ENCODE measurements at places on chromosomes 5 and 9.

DNA sequence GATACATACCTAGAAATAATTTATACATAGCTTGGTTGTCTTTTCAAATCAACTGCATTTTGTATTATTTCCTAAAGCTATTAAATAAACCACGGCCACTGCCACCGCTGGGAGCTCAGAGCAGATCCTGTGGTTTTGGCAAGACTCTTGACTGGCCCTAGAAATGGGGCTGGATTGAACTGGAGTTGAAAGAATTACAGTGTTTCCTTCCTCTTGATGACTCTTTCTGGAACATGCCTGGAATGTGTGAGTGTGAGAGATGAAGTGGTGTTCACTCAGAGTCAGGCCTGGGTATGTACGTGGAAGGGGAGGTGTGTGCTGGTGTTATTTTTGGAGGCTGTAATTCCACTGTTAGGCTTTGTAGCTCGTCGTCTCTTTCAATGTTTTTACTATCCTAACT lies 45.9 kb downstream of the TEK start:
- no peak for DNase-seq

- DNase-seq, result no peak
Measured at GRCh38 chr5:66602621-66603020, 6.4 kb downstream of the MAST4 start.

DNA sequence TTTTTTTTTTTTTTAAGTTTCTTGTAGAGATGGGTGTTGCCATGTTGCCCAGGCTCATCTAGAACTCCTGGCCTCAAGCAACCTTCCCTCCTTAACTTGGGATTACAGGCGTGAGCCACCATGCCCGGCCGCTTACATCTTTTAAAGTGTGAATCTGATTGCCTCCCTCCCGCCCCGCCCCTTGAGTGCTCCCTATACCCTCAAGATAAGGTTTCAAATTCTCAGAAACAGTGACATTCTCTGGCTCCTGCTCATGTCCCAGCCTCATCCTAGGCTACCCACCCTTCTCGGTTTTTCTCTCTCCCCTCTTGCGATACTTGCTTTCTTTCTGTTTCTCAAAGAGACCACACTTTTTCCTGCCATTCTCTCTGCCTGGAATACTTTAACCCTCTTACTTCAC lies 12.4 kb downstream of the MORN5 start:
- DNase-seq, result no peak

- DNase-seq, result no peak
Measured at GRCh38 chr5:67728326-67728890, 487.1 kb upstream of the PIK3R1 start.

GRCh38 chr9:97703437-97704344 lies 6.6 kb upstream of the XPA start:
- DNase-seq, result no peak

DNA sequence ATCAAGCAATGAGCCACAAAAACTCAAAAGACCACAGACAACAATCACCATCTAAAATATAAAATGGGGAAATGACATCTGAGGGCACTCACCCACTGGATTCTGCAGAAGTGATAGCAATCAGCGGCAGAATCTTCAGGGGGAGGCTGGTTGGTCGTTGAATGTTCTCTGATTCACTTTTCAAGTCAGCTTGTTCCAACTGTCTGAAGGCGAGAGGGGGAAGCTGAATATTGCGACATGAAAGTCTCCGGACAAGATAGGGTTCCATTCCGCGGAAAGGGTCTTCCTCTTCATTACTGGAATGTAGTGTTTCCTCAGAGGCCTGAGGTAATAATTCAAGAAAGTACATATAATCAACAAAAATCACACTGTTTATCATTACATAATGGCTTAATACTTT lies 94.9 kb upstream of the PDE4D start:
- no peak for DNase-seq

DNA sequence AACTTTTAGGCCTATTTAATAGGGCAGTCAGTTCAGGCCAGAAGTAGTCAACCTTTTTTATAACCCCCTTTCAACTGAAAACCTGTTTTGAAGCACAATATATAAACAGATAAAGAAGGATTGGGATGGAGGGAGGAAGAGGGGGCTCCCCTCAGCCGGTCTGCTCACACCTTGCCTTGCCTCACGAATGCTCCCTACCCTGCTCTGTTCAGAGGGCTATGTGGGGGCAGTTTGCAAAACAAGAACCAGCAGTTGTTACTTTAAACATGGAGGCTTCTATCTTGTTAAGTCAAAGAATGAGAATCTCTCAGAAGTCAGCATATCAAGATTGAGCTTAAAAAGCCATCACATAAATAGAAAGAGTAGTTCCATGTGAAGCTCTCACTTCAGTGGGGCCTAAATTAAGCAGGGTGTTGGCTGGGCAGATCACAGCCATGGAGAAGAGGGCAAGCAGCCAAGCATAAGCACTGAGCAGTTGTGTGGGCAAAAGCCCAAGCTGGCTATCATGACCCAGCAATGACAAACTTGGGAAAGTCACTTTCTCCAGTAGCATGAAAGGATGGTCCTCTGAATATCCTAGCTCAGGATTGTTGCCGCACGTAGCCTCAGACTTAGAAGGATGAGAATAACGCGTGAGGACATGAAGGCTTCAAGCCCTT lies 70.6 kb downstream of the ALDH1A1 start:
- DNase-seq, result peak; percentile 2

DNA sequence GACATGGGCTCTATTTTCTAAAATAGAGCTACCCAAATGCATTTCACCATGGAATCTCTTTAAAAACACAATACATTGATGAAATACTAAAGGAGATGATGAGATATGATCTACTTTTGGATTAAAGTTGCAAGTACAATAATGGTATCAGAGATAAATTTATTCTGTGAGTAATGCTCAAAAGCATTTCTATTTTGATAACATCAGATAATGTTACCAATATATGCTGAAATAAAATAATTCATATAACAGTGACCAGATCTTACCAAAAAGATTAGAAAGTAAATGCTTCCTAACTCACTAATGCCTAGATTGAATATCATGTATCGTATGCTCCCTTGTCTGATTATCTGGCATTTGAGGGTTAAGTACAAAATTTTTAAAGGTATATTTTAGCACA lies 761.8 kb upstream of the ZNF608 start:
- DNase-seq, result no peak

DNA sequence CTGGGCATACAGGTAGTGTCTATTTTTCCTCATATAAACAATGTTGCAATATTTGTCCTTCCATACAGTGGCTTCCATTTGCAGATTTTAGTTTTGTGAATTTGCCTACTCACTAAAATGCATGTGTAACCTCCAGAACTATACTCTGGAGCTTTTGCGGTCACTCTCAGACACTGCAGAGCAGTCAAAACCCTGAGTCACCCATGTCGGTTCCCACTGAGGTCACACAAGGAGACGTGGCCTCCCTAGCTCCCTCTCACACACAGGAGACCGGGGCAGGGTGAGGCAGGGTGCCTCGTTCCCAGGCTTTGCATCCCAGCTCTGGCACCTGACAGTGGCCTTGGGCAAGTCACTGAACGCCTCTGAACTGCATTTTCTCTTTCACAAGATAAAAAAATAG lies 55.5 kb upstream of the ZNF354A start:
- no peak for DNase-seq

- DNase-seq, result no peak
Measured at GRCh38 chr5:17907094-17907493, 272.8 kb downstream of the TAF11L14 start.

DNA sequence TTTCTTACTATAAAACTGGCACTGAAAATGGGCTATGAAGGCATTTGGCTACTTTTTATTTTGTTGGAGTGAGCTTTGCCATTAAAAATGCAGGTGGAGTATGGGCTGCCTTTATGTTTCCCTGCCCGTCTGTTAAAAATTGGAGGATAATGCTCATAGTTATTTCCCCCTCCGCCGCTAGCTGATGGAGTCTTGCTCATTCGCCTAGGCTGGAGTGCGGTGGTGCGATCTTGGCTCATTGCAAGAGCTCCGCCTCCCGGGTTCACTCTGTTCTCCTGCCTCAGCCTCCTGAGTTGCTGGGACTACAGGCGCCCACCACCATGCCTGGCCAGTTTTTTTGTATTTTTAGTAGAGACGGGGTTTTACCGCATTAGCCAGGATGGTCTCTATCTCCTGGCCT lies 8.6 kb downstream of the G3BP1 start:
- DNase-seq, result no peak

DNA sequence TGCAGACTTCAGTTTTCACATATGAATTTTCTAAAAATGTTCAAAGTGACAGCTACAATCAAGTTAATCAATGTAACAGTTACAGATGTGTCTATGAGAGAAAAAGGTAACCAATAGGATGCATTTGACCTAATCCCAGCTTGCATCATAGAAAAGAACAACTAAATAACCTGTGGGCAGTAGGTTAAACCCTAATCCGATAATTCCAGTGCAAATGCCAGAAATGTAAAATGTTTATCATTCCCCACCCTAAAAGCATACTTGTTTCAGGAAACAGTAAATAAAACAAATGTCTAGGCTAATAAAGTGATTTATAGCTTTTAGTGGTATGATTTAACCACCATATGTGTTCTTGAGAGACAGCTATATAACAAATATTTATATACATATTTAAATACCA lies 592.6 kb downstream of the PRELID2 start:
- DNase-seq, result no peak

GRCh38 chr5:62577488-62577887 lies 1.1 kb upstream of the LRRC70 start:
- DNase-seq, result no peak

- no peak for DNase-seq
Measured at GRCh38 chr5:168365581-168366081, 74.2 kb downstream of the WWC1 start.

GRCh38 chr9:87711857-87712800 lies 13.8 kb upstream of the CTSL start:
- no peak for DNase-seq

- no peak for DNase-seq
Measured at GRCh38 chr9:17536027-17536426, 42.8 kb upstream of the SH3GL2 start.

GRCh38 chr9:133727277-133727875 lies 10.8 kb downstream of the SARDH start:
- no peak for DNase-seq

DNA sequence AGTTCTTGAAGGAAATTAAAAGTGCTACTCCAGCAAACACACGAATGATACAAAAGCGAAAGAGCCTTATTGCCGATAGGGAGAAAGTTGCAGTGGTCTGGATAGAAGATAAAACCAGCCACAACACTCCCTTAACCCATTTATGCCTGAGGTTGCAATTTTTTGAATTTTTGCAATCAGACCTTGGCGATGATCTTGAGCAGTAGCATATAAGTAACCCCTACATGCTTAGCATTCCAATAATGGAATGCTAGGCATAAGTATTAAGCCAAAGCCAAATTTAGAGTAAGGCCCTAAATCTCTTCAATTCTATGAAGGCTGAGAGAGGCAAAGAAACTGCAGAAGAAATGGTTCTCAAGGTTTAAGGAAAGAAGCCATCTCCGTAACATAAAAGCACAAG lies 153.5 kb downstream of the SLC28A3 start:
- no peak for DNase-seq

- DNase-seq, result no peak
Measured at GRCh38 chr5:146710348-146710747, 168.2 kb downstream of the PPP2R2B start.

DNA sequence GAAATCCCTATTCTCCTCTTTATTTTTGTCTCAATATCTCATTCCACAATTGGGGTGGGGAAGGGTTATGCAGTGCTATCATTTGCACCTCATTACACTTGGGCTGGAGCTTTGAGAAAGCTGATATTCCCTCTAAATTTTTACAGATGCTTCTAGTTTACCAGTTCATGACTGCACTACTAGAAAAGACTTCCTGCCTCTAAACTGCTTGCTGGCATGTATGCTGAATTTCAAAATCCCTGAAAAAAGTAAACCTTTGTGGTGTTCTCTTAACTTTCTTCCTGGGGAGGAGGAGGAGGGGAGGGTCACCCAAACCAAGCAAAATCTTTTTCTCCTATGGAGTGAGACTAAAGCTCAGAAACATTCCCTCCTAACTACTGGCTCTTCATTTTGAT lies 45.1 kb downstream of the BNC2 start:
- no peak for DNase-seq

DNA sequence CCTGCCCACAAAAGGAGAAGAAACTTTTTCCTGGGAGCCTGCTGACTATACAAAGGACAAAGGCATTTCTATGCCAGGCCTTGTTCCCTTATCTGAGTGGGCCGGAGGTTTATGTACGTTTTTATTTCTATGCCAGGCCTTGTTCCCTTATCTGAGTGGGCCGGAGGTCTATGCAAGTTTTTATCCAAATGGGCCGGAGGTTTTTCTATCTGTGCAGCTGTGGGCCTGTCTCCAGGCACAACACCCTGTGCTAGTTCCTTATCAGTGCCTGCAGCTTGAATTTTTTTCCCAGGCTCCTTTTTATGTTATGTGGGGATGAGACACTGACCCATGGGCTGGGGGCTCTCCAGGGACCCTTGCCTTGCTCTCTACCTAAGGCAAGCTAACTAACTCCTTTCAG lies 5.5 kb downstream of the SLC25A2 start:
- DNase-seq, result no peak

DNA sequence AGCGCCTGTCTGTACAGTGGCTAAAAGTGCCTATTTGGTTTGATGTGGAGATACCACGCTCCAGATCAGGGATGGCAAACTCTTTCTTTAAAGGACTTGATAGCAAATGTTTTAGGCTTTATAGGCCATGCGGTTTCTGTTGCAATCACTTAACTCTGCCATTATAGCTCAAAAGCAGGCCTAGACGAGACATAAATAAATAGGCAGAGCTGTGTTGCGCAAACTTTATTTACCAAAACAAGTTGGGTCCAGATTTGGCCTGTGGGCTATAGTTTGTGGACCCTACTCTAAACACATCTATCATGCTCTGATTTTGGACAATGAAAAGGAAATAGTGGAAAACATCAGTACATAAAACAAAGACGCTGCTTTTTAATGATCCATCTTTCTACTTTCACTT lies 79.2 kb downstream of the PTCH1 start:
- DNase-seq, result no peak

- DNase-seq, result no peak
Measured at GRCh38 chr9:92639791-92640271, 30.1 kb downstream of the IPPK start.

GRCh38 chr9:110197330-110198187 lies 10.4 kb downstream of the C9orf152 start:
- DNase-seq, result no peak

DNA sequence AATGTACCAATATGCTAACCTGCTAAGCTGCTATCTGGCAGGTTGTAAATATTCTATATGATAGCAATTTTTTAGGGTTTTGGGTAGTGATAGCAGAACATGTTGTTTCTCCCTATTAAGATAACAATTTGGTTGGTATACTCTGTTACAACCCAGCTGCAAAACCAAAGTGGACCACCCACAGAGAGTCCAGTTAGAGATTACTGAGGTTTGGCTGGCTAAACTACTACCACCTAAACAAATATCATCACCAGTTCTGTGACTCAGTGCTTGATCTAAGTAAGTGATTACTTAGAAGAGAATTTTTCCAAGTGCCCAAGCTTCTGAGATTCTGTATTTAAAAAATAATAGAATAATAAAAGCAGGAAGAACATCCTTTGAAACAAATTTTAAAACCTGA lies 72.3 kb downstream of the XRCC4 start:
- no peak for DNase-seq

GRCh38 chr5:110817459-110817858 lies 78.7 kb downstream of the SLC25A46 start:
- no peak for DNase-seq

GRCh38 chr9:93680443-93681268 lies 104.3 kb downstream of the PHF2 start:
- DNase-seq, result no peak

GRCh38 chr9:113570749-113571711 lies 107.5 kb downstream of the RGS3 start:
- no peak for DNase-seq
